ENCODE measurements at places on chromosomes 2 and 18.

GRCh38 chr2:69074918-69075317, 61.9 kb downstream of the ANTXR1 start:
- no peak for DNase-seq

- DNase-seq: no peak
These were observed 154.0 kb downstream of the LDLRAD4 start for GRCh38 chr18:13372531-13372951.

DNA sequence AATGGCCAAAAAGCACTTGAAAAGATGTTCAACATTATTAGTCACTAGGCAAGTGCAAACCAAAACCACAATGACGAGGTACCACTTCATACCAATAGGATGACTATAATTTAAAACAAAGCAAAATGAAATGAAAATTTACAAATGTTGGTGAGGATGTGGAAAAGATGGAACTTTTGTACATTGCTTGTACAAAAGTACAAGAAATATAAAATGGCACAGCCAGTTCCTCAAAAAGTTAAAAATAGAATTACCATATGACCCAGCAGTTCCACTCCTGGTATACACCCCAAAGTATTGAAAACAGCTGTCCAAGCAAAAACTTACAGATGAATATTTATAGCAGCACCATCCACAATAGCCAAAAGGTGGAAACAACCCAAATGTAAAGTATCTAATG, 107.8 kb upstream of the XPO1 start:
- no peak for DNase-seq

GRCh38 chr2:143524559-143525401, 395.6 kb downstream of the ARHGAP15 start:
- DNase-seq: no peak

DNA sequence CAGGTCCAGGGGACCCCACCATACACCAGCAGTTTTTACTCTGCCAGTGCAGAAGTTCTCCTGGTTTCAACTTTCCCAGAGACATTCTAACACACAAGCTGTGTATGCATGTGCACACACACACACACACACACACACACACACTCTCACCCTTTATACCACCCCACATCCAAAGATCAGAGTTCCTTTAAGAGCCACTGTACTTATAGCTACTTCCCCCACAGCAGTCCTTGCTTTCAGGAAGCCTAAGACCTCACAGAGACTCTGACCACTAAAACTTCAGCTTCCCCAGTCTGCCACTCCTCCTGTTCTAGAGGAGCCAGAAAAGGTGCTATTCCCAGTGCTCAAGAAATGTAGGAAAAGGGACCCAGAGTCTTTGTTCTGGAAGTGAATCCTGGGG, 107.8 kb downstream of the ZNF521 start:
- no peak for DNase-seq

DNA sequence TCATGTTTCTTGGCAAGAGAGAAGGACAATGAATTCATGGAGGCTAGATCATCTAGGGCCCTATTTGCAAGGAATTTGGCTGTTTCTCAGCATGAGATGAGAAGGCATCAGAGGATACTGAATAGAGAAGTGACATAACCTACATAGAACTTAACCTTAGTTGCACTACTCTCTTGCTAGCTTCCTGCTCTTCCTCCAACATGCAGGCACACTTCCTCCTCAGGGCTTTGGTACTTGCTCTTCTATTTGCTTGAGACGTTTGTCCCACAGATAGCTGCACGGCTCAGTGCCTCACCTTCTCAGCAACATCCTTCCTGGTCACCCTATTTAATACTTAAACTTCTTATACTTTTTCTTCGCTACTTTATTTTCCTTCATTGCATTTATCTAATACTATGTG, 20.0 kb upstream of the LANCL1 start:
- DNase-seq: no peak

DNA sequence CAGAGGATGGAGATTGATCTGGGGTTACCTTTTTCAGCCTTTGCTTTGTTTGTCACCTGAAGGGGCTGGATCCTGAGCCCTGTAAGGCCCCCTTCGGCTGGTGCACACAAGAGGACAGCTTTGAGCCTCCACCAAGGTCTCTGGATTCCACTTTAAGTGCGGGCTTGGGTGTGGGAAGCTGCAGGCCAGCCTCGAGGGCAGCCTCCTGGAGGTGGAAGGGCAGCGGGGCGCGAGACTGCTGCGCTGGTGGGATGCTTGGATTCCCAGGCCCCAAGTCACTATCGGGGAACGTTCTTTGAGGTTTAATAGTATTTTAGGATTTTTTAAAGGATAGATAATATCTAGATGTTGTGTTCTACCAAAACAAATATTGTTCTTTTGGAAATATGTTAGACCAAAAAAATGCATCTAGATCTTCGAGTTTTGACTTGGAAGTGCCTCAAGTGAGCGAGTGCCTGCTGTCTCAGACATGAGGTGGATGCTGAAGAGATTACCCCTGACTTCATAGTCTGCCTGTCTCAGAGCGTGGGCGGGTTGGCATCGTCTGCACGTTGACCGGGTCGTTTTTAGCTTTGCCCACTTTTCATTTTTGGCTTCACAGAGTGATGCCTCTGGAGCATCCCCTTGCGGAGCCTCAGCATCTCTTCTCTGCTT, 113.8 kb downstream of the AGAP1 start:
- DNase-seq: no peak

DNA sequence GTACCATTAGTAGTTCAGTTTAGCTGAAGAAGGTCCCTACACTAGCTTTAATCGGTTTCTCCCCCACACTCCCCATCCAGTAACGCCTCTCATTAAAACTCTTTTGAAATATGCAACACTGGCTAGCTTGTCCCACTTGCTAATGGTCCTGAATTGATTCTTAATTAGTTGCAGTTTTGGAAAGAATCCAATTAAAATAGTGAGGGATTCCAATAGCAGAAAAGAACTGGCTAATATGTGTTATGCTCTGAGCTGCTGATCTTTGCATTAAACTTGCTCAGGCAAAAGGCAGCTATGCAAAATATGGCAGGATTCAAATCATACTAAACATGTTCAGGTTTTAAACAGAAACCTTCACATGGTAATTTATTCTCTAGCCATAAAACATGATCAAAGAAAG, 252.5 kb upstream of the HNRNPA3 start:
- DNase-seq: no peak

GRCh38 chr18:22974001-22974400, 40.9 kb downstream of the RBBP8 start:
- no peak for DNase-seq

- DNase-seq: no peak
These were observed 46.7 kb upstream of the SERPINE2 start for GRCh38 chr2:224085811-224086210.

DNA sequence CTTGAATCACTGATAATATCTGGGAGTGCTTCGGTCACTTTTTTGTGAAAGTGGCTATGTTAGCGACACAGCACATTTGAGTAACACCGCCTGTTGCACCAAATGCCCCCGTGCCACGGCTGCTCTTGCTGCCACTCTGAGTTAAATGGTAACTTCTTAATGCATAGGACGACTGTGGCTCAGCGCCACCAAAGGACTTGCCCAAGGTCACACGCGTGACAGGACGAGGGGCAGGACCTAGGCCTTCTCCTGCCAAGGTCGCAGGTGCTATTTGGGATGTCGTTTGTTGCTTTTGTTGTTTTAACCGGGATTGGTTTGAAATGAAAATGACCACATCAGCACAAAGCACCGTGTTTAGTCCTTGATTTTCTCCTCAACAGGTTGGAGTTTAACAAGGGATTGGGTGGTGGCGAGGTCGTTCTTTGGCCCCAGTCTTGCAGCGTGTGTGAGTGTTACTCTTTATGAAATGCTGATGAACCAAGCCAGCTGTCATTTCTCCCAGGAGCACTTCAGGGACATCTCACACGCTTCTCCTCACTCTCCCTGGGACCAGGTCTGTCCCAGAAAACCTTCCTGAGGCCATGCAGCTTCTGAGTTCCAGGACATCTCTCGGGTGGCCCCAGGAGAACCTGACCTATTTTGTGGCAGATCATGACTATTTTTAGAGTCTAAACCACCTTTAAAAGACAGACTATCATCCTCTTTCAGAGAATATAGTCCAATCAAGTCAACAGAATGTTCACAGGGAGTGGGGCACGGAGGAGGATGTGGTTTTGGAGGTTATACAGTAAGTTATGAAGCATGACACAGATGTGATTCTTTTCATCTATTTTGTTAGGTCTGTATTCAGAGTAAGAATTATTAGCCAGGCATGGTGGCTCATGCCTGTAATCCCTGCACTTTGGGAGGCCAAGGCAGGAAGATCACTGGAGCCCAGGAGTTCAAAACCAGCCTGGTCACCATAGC, 49.9 kb downstream of the MTCL1 start:
- DNase-seq: no peak

GRCh38 chr2:74979844-74980243, 21.4 kb downstream of the POLE4 start:
- DNase-seq: no peak

DNA sequence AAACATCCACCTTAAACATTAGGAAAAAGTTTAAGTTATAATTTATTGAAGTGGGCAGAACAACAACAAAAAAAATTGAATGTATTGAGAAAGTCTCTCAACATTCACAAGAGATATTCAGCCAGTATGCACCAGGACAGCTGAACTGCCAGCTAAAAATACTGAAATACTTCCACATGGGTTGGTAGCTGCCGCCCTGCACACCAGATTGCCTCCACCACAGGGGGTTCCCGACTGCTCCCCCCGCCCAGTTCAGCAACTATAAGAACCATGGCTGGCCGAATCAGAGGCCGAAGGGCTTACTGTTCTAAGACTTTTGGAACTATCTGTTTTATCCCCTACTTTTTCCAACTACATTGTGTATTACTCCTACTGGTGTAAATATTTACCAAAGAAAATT, 150.0 kb upstream of the LRP1B start:
- no peak for DNase-seq

- peak; percentile 31 for DNase-seq
These were observed 164.7 kb downstream of the AGAP1 start for GRCh38 chr2:235658351-235659174.

DNA sequence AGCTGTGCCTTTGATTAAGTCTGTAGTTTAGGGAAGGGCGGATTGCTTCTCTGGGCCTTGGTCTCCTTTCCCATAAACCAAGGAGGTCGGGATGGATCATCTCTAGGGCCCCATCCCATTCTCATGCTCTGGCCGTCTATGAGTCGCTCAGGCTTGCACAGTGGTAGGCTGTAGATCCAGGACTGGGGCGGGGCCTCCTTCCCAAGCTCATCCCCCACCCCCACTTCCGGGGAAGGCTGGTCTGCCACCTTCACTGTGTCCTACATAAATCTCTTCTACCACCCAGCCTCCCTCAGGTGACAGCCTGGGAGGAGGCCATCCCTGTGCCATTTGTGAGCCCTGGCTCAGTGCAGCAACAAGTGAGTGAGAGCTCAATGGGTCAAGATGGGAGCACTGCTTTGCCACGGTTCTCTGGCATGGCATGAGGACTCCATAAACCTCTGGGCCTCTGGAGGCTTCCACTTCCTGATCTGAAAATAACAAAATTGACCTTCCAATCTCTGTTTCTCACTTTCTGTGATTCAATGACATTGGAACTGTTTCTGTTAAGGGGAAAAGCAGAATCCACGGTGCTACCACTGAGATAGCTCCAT, 68.5 kb downstream of the SUMO1 start:
- DNase-seq: no peak

DNA sequence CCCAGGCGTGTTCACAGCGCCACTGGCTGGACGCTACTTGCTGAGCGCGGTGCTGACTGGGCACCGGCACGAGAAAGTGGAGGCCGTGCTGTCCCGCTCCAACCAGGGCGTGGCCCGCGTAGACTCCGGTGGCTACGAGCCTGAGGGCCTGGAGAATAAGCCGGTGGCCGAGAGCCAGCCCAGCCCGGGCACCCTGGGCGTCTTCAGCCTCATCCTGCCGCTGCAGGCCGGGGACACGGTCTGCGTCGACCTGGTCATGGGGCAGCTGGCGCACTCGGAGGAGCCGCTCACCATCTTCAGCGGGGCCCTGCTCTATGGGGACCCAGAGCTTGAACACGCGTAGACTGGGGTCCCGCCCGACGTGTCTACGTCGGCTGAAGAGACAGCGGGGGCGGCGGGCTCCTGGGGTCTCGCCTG, 891 bp upstream of the KHK start:
- DNase-seq: no peak

DNA sequence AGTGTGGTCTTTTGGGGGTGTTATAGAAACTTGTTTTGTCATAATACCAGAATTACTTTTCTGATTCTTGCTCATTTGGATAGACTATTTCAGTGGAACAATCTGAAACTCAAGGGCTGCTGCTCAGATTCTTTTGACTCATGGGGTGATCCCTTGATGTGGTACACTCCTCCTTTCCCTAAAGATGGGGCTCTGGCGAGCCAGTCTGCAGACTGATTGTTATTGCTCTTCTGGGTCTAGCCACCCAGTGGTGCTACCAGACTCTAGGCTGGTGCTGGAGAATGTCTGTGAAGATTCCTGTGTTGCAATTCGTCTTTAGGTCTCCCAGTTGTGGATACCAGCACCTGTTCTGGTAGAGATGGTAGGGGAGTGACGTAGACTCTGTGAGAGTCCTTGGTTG, 4.2 kb upstream of the MARS2 start:
- DNase-seq: no peak

DNA sequence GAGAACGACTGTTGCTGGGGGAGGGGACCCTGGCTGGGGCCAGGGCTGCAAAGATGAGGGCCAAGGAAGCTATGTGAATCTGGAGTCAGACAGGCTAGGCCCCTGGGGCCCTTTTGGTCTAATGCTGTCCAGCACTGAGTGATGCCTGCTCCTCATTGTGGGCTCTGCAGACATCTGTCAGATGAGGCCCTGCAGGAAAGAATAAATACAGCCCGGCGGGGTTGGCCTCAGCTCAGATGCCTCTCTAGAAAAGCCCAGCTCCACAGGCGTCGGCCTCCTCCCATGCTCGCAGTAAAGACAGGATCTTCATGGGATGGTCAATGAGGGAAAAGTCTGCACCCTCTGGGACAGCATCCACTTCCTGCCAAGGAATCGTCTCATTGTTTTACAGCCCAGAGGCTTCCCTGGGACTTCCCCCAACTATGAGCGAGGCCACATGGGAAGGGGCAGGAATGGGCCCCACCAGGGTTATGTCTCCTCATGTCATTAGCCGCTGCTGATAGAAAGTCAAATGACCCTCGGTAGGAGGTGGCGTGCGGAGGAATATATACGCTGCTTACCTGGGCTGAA, 125.8 kb upstream of the GLI2 start:
- DNase-seq: no peak

DNA sequence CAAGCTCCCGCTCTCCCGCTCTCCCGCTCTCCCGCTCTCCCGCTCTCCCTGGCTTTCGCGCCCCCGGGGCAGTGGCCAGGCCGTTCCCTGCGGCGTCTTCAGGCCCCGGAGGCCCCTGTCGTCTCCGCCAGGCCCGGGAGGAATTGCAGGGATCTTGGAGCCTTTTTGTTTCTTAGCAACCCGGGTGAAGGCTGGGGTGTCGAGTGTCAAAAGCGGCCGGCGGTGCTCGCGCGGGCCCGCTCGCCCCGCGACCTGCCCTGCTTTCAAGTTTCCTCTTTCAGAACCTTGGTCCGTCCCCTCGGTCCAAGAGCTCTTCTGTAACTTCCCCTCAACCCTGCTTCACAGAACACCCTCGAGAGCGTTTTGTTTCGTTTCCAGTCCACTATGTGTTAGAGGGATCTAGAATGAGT, 1.4 kb downstream of the RNF138 start:
- DNase-seq: peak; percentile 20

DNA sequence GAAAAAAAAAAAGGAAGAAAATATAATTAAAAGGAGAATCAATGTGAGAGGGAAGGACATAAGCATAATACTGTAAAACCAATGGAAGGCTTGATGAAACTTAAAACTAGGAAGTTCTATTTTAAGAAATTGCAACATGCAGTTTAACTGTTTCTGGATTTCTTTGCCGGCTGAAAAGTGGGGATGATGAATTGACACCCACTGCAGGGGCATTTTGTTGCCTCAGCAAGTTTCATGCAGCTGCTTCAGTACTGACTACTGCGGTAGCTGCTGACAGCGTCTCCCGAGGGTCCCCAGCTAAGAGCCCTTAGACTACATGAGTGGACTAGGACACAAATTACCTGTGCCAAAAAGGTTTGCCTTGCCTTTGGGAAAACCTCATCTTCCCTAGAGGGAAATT, 69.2 kb downstream of the B3GNT2 start:
- DNase-seq: no peak
